ENCODE measurements at places on chromosomes 4 and X. TPM values are rescaled to one million over a fixed set of nuclear protein-coding genes. Genes with fewer than 3 reads are reported as not detected.

The C4orf51 gene
- not detected for total RNA-seq

The TGIF2LX gene
- not detected for total RNA-seq

The RAB33A gene
- total RNA-seq = 0.65 TPM

The DMRTC1B gene
- not detected for total RNA-seq

The GPRIN3 gene
- total RNA-seq = 0.18 TPM

The FRMD7 gene
- not detected for total RNA-seq

The SFRP2 gene
- total RNA-seq = not detected

The PCDH7 gene
- 16.2 TPM for total RNA-seq

The XAGE2 gene
- not detected for total RNA-seq

The RGN gene
- 2.8 TPM for total RNA-seq

The AFF2 gene
- 0.65 TPM for total RNA-seq

The HSFX4 gene
- not detected for total RNA-seq

The ARL13A gene
- total RNA-seq = not detected
